ENCODE measurements at places on chromosomes 2 and 18.

DNA sequence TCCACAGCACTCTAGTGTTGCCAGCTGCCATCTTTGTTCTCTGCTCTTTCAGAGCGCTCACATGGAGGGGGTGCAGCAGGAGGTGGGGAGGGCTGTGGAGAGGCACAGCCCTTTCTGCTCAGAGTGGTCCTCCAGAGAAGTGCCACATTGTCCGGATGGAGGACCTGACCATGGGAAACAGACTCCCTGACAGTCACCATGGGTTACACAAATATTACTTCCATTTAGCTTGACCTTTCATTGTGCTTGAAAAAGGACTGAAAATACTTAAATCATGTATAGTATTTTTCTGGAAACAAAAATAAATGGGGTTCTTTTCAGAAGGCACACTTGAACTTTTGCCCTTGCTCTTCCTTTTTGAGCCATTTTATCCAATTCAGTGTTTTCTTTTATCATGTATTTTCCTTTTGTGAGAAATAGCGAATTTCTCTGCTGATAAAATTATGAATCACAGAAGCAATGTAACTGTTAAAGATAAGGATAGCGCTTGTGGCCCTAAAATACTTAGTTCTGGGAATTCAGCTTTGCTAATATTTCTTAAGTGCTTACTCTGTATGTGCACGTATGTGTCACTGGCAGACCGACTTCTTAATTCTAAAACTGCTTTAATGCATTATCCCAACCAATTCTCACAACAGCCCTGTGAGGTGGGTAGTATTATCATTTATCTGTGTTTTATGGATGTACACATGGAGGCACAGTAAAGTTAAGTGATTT is 34.2 kb downstream of the SPATS2L start:
- no peak for DNase-seq

- DNase-seq: no peak
These were observed 28.0 kb downstream of the INO80C start for GRCh38 chr18:35469725-35470124.

GRCh38 chr2:230908595-230909191 is 16.3 kb downstream of the GPR55 start:
- DNase-seq: peak; percentile 82

- no peak for DNase-seq
These were observed 82.0 kb downstream of the PMS1 start for GRCh38 chr2:189866296-189866695.

- DNase-seq: no peak
These were observed 4.5 kb upstream of the ITPRID2 start for GRCh38 chr2:181887045-181887444.

DNA sequence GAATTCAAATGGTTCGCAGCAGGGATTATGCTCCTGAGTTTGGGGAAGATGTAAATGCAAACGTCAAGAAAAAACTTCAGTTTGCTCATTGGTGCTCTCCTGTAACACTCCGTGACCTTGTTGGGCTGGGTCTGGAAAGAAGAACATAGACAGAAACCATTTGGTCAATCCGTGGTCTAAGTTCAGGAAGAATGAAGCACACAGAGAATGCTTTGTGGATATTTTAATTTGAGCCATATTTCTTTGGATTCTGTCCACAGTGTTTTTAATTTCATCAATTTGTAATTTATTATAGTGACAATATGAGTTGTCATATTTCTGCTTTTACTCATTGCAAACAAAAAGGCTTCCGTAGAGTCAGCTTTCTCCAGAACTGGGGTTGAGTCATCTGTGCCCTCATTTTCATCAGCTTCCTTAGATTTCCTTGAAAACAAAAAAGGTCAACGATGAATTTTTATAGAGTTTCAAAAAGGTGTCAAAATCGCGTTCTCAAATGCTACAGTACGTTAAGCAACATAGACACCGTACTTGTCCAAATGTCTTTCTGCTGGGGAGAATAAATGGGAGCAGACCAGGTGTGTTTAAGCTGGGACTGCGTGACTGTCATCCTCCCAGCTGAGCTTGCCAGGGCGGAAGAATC is 606.4 kb downstream of the RNF144A start:
- no peak for DNase-seq

DNA sequence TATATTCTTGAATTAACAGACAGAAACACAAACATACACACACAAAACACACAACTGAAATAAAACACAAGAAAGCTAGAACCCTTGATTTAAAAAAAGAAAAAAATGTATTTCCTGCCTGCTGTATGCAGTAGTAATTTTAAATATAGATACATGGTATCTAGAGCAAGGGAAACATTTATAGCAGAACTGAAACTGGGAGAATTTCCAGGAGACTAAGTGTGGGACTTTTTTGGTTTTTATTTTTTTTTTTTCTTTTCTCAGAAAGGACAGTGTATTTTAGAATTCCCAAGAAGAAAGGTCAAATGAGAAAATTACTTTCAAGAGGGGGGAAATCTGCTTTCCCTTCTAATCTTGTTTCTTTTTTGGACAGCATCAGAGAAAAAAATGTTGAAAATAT is 558.9 kb upstream of the PKDCC start:
- DNase-seq: no peak

DNA sequence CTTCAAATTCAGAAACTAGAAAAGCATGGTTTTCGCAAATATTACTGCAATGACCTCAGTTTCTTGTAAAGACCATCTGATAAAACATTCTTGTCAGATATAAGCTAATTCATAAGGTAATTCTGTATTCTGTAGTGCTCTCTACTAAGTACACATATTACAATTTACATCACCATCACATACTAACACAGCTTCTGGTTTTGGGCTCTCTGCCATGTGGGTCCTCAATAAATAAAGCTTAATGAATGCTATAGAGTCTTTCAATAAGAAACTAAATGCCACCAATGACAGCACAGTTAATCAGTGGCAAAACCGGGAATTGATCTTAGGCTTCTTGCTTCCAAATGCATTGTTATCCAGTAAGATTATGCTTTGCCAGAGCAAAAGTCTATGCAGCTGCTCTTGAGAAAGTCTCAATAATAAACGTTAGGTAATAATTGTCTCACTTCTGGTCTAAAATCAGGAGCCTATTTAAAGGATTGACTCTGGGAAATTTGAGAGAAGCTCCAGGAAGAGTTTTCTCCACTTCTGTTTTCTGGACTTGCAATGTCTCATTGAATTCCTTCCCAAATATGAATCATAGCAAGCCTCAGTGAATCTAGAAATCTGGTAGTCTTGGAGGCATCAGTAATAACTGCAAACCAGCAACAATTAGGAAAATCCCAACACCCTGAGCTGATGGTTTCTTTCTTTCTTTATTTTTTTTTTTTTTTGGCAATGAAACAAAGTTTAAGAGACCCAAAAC is 67.9 kb upstream of the RAPGEF4 start:
- DNase-seq: no peak

GRCh38 chr2:206084439-206084869 is 1.5 kb downstream of the INO80D start:
- DNase-seq: peak; percentile 25

GRCh38 chr2:116874021-116874420 is 940.5 kb upstream of the DDX18 start:
- DNase-seq: no peak

DNA sequence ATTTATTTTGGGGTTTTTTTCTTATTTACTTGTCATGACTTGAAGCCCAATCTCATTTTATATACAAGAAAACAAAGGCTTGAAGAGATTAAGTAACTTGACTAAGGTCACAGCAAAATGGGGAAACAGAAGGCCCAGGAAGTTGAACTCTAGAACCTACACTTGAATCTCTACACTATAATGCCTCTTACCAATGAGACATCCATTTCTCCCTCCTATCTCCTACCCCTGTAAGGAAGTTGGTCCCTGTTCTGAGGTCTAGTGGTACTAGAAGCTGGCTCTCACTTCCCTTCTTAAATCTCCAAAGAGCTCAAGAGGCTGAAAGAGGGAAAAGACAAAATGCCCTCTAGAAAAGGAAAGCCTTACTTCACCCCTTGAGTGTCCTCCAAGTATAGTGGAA is 25.5 kb upstream of the IHH start:
- DNase-seq: no peak

- no peak for DNase-seq
These were observed 110.2 kb upstream of the THOC1 start for GRCh38 chr18:378079-378478.

GRCh38 chr18:10062302-10063300 is 148.8 kb downstream of the VAPA start:
- DNase-seq: no peak

DNA sequence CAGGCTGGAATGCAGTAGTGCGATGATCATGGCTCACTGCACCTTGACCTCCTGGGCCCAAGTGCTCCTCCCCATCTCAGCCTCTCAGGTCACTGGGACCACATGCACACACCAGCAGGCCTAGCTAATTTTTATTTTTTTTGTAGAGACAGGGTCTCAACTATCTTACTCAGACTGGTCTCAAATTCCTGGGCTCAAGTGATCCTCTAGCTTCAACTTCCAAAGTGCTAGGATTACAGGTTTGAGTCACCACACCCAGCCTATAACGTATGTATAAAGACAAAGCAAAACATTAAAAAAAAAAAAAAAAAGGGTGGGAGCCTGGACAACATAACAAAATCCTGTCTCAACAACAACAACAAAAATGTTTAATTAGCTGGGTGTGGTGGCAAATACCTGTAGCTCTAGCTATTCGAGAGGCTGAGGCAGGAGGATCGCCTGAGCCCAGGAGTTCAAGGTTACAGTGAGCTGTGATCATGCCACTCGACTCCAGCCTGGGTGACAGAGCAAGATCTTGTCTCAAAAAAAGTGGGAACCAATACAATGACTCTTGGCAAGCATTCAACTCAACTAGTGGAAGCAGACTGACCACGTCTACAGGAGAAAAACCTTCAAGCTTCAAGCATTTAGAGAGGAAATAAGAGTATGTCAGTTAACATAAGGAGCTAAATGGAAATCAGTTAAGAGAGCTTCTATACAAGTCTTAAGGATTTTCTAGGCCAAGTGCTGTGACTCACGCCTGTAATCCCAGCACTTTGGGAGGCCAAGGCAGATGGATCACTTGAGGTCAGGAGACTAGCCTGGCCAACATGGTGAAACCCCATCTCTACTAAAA is 2.6 kb downstream of the GTF3C2 start:
- DNase-seq: no peak

- no peak for DNase-seq
These were observed 30.5 kb upstream of the ATP8B1 start for GRCh38 chr18:57833441-57834101.

GRCh38 chr18:50099725-50100407 is 95.1 kb downstream of the MYO5B start:
- no peak for DNase-seq

DNA sequence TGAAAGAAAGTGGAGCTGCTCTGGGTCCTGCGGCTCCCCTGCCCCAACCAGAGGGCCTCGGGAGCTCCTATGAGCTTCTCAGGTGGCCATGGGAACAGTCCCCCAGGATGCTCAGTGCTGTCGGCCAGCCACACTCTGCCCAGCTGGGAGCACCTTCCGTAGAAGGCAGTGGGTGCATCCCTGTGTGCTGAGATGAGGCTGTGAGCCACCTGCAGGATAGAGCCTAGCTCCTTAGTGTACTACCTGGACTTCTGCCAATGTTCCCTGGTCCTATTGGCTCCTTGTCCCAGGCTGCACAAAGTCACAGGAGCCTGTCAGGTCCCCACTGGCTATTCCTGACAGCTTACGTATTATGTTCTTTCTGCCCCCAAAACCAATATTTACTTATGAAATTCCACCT is 16.1 kb downstream of the PRELID3A start:
- DNase-seq: no peak

- DNase-seq: no peak
These were observed 22.8 kb downstream of the ADRA2B start for GRCh38 chr2:96093528-96093927.

- DNase-seq: no peak
These were observed 44.3 kb downstream of the NTSR2 start for GRCh38 chr2:11625671-11626070.

- DNase-seq: no peak
These were observed 317.4 kb downstream of the NBAS start for GRCh38 chr2:15243762-15244161.

DNA sequence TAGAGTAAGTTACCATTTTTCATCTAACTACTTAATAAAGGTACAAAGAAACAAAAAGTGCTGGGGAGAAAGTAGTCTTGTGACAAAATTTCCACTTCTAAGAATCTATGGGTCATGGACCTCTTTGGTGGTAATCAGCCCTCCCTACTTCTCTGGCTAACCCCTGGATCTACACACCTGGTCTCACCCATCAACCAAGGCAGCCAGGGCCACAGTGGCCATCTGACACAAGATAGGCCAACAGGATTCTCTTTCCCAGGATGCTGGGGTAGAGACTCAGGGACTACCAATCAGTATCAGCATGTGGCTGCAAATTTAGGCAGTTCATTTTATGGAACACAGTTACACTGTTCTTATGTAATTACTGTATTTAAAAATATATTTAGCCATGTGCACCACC is 17.8 kb downstream of the RNF149 start:
- no peak for DNase-seq

DNA sequence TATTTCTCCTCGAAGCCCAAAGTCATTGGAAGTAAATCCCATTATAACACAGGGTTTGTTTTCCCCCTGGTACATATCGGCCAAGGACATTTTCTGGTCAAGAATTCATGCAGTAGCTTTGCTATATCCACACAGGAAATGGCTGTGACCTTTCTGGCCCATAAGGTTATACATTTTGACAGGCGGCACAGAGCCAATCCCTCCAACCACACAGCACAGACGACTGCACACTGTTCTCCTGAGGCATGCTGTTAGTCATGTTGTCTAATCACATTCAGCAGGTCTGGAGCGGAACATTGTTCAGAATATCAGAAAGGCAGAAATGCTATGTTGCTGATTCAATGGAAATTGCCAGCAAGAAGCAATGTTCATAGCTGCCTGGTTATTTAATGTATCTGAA is 742.3 kb upstream of the SLC8A1 start:
- no peak for DNase-seq

- DNase-seq: no peak
These were observed 545.7 kb downstream of the ZEB2 start for GRCh38 chr2:143974262-143974661.

DNA sequence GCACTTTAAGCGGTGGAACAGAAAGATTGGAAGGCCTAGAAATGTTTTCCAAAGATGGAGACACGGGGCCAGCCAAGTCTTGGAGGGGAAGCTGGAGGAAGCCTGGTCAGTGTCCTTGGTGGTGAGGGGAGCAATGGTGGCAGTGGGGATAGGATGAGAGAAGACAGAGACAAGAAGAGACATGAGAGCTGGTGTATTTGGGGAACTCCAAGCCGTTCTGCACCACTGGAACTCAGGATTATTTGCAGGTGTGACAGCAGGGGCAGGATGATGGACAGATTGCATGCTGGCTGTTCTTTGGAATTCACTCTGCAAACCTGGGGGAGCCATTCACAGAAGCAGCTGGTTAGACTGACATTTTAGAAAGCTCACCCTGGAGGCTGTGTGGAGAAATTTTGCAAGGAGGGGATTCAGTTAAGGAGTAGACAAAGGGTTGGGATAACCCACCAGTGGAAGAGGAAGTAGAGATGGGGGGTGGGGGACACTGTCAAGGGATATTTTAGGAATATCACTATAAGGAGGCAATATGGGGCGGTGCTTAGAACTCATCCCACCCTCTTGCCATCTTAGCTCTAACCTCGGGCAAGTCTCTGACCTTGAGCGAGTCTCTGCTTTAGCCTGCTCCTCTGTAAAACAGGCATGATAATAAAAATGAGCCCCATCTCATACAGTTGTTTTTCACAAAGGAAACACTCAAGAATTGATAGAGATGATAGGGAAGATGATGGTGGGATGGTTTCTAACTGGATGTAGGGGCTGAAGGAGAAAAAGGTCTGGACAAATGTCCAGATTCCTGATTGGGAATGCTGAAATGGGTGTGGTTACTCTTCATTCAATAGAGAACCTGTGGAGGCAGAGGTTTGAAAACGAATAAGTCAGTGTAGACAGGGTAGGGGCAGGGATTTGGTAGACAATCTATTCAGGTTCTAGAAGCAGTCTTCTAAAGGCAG is 175.8 kb downstream of the MYCN start:
- no peak for DNase-seq

- no peak for DNase-seq
These were observed 30.0 kb downstream of the RNF125 start for GRCh38 chr18:32048507-32049091.
